ENCODE measurements at places on chromosomes 12 and 14. TPM values are rescaled to one million over a fixed set of nuclear protein-coding genes. Genes with fewer than 3 reads are reported as not detected.

SYCP3 gene
- not detected for total RNA-seq

GDF3 gene
- total RNA-seq = not detected

ASCL1 gene
- total RNA-seq = not detected

STK38L gene
- total RNA-seq = 69.4 TPM

CIROP gene
- total RNA-seq = 0.13 TPM

TAS2R19 gene
- 6.8 TPM for total RNA-seq

TAS2R8 gene
- not detected for total RNA-seq

FSCB gene
- total RNA-seq = not detected

SYNE3 gene
- 13.9 TPM for total RNA-seq

AMN gene
- total RNA-seq = 486 TPM

HIP1R gene
- 76.5 TPM for total RNA-seq

ZDHHC22 gene
- 1.7 TPM for total RNA-seq

STON2 gene
- 20.7 TPM for total RNA-seq

HCFC2 gene
- total RNA-seq = 14.2 TPM

SLC5A8 gene
- 0.49 TPM for total RNA-seq

SERPINA3 gene
- total RNA-seq = 43.9 TPM

KRT75 gene
- not detected for total RNA-seq

Measured in mucosa of descending colon (tissue), 3 donors.